ENCODE measurements at places on chromosomes 13 and 19.

DNA sequence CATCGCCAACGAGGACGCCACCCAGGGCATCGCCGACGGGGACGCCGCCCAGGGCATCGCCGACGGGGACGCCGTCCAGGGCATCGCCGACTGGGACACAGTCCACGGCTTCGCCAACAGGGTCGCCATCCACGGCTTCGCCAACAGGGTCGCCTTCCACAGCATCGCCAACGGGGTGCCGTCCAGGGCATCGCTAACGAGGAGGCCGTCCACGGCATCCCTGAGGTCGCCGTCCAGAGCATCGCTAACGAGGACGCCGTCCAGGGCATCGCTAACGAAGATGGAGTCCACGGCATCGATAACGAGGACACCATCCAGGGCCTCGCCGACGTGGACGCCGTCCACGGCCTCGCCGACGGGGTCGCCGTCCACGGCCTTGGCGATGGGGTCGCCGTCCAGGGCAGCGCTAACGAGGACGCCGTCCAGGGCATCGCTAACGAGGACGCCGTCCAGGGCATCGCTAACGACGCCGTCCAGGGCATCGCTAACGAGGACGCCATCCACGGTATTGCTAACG lies 947.8 kb downstream of the TUBA3C start:
- DNase-seq, result no peak

DNA sequence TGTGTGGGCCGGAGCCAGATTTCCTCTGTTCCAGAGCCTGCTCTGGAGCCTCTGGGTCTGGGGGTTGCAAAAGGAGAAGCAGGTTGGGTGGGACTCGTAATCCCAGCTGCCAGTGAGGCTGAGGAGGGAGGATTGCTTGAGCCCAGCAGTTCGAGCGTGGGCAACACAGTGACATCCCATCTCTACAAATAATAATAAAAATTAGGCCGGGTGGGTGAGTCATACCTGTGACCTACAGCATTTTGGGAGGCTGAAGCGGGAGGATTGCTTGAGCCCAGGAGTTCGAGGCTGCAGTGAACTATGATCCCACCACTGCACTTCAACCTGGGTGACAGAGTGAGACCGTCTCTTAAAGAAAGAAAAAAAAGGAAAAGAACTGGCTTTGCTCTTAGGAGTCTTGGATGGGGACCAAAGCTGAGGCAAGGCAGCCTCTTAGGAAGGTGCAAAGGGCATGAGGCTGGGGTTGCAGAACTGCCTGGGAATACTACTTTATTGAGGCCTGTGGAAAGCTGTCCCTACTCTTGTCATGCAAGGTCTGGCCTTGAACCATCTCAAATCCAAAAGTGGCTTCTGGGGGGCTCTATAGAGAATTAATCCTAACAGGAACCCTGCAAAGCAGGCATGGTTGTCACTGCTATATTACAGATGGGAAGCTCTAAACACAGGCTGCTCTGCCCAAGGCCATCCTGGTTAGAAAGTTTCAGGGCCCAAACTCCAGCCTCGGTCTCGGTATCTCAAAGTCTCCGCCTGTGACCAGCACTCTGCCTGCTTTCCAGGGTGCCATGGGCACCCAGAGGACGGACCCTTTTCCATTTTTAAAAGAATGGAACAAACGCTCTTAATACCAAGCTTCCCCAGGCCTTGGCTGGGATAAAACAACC lies 880 bp upstream of the C19orf12 start:
- no peak for DNase-seq

DNA sequence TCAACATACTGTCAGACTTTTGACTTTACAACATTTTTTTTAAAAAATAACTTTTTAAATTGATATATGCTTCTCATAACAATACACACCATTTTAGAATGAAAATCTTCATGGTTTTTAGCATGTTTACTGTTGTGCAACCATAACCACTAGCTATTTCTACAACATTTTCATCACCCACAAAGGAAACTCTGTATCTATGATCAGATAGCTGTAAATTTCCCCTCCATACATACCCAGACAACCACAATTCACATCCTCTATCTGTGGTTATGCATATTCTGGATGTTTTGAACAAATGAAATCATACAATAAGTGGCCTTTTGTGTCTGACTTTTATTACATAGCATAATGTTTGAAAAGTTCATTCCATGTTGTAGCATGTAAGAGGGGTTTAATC lies 1666.0 kb downstream of the EFNB2 start:
- no peak for DNase-seq

GRCh38 chr19:45971260-45971902 lies 2.3 kb downstream of the NOVA2 start:
- DNase-seq, result no peak

- no peak for DNase-seq
Observed at GRCh38 chr13:39765801-39766463, 110.5 kb downstream of the COG6 start.

DNA sequence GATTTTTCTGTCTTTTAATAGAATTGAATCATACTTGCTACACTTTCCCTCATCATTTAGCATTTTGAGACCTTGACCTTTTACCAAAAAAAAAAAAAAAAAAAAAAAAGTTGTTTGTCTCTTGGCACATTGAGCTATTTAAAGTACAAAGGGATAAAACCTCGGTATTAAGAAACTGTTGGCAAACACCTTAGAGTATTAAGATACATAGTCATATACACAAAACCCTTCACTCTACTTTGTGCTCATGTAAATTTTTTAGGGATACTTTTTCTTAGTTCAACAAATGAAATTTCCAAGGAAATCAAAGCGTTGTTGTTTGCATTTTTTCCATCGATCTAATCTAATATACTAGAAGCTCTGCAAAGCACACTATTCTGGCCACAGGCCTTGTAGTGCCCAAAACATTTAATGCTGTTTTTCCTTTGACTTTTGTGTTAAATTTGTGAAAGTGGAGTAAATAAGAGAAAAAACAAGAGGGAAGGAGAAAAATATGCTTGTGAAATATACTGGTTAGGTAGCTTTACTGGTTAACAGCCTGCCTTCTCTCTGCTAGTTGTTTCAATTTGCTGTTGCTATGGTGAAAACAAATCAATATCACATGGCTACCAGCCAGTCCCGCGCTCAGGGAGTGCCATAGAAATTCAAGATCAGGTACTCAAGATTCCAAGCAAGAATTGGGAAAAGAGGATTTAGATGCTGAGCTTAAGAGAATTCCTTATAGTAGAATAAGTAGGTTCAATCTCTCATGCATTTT lies 2.6 kb downstream of the MBNL2 start:
- no peak for DNase-seq

DNA sequence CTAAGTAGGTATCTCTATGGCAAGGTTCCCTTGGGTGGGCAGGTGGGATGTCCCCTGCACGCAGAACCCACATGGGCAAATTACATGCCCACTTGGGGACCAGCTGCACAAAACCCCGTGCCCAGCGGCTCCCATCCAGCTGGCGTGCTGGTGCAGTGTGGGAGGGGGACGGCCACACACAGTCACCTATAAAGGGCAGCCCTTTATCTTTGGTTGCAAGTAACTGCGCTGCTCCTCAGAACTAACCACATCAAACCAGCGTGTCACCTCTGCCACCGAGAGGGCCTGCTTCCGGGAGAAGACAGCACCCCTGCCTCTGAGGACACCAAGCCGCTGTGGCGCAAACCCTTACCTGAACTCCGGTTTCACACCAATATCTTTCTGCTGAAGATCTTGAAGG lies 32.2 kb downstream of the ANKRD27 start:
- DNase-seq, result no peak

DNA sequence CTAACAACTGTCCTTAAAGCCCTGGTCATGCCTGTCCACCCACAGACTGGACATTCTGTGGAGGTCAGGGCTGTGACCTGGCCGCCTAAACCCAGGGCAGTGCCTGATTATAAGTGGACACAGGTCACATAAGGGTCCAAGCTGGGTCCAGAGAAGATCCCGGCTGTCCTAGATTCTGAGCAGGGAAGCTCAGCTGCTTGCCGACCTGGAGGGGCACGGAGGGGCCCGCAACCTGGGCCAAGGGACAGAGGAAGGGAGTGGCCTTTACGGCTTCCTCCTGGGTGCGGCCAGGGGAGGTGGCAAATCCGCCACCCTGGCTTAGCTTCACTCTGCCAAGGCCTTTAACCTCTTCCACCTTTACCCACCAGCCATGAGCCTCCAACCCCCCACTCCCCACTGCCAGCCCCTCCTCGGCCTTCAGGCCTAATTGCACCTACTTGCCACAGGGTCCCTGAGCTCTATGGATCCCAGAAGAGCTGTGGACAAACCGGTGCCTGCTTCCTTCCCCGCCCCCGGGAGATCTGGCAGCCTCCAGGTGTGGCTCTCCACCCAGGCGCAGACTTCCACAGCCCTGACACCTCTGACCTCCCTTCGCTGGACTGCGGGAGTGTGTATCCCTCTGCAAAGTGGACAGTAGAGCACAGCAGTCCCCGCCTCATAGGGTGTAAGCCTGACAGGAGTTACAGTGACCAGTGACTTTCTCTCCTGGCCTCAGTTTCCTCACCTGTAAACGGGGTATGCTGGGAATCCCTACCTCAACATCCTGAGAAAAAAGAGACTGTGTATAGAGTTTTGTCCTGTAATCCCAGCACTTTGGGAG lies 1.7 kb downstream of the CD320 start:
- DNase-seq, result no peak

GRCh38 chr13:111326981-111327642 lies 6.7 kb downstream of the TEX29 start:
- no peak for DNase-seq

DNA sequence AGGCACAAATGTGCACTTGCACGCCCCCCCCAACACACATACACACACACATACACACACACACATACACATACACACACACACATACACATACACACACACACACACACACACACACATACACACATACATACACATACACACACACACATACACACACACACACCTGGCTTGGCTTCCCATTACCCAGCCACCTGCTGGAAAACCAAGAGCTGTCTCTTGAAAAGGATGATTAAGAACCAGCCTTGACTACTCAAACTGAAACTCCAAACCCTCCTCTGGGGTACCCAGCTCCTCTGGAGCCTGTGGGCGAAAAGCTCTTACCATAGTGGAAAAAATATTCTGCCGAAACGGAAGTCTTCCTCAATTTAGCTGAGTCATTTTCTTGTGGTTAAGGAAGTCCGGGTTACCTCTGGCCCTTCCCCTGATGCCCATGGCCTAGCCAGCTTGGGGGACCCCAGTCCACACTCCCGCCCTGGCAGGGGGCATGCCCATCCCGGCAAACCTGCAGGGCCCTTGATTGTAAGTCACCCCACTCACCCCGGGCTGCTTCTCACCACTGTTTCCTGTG lies 21.9 kb downstream of the CEBPA start:
- DNase-seq, result no peak

DNA sequence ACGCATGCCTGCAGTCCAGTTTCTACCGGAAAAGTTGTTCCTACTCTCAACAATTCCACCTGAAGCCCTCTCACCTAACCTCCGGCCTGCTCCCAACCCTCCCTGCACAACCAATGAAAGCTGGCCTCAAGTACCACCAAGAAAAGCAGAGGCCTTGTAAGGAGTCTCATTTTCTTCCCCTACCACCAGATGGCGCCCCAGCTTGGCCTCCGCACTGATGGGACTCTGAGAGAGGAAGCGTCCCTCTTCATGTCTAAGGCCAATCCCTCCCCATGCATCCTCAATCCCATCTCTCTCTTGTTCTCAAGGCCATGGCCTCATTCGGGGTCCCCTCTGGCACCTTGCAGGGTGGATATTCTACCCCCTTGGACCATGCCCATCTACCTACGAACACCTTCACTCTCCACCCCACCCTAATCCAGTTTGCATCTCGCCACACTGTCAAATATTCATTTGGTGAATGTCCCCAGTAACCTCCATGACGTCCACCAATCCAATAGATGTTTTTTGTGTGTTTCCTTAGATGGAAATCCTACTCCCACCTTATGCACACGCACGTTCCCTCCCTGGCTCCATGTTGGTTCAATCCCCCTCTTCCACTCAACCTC lies 412.8 kb downstream of the ZNF536 start:
- DNase-seq, result no peak

DNA sequence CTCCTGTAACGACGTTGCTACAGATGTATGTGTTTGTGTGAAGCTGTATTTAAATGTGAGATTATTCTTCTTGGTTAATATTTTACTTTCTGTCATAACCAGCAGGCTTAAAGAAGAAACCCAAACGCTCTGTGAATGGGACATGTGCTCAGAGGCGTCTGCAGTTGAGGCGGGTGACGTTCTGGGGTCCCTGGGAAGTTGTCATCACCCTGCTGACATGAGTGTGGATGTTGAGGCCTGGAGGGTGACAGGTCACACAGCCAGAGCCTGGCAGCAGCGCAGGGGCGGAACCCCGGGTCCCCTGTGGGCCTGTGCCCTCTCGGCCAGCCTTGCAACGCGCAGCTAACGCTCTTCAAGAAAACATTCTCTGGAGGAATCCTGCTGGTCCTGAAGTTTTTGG lies 16.6 kb downstream of the RASA3 start:
- no peak for DNase-seq

DNA sequence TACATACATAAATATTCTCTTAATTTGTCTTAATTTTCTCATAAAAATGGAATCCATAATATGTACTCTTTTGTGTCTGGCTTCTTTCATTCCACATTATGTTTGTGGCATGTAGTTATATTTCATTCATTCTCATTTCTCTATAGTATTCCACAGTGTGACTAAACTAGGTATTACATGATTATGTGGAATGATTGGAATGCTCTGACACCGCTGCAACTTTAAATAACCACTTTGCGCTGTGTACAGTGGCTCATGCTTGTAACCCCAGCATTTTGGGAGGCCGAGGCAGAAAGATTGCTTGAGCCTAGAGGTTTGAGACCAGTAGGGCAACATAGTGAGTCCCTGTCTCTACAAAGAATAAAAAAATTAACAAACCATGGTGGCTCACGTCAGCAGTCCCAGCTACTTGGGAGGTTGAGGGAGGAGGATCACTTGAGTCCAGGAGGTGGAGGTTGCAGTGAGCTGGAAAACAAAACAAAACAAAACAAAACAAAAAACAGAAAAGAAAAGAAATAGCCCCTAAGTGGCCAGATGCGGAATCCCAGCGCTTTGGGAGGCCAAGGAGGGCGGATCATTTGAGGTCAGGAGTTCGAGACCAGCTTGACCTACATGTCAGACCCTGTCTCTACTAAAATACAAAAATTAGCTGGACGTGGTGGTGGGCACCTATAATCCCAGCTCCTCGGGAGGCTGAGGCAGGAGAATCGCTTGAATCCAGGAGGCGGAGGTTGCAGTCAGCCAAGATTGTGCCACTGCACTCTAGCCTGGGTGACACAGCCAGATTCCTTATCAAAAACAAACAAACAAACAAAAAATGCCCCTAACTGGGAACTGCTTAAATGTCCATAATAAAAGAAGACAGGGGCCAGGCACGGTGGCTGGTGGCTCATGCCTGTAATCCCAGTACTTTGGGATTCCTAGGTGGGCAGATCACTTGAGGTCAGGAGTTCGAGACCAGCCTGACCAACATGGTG lies 8.0 kb upstream of the SAE1 start:
- no peak for DNase-seq

DNA sequence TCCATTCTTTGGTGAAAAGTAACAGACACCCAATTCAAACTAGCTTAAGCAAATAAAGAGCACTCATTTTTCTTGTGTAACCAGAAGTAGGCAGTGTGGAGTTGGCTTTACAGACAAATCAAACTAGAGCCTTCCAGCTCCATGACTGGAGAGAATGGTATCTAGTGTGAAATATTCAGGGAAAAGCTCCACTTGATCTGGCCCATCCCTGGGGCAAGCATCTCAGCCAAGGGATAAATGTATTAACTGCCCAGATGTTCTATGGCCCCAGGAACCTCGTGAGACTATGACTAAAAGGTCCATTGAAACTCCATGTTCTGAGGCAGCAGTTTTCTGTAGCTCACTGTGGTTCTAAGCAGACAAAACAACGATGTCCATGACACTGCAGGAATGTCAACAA lies 49.9 kb downstream of the TBC1D4 start:
- no peak for DNase-seq

GRCh38 chr19:2820112-2820702 lies 539 bp downstream of the ZNF554 start:
- no peak for DNase-seq

- DNase-seq, result no peak
Observed at GRCh38 chr19:41578886-41579285, 2.9 kb downstream of the CEACAM21 start.
